ENCODE measurements at places on chromosomes 6 and 20. TPM values are rescaled to one million over a fixed set of nuclear protein-coding genes. Genes with fewer than 3 reads are reported as not detected.
A peak's percentile ranks its signal among the peaks of the same experiment; 100 is the strongest.

CYP21A2 gene
- total RNA-seq, result 1.3 TPM

BNIP5 gene
- total RNA-seq, result not detected

HUS1B gene
- total RNA-seq, result 0.65 TPM

OVOL2 gene
- not detected for total RNA-seq

ZSCAN23 gene
- total RNA-seq, result 12.0 TPM

DNA sequence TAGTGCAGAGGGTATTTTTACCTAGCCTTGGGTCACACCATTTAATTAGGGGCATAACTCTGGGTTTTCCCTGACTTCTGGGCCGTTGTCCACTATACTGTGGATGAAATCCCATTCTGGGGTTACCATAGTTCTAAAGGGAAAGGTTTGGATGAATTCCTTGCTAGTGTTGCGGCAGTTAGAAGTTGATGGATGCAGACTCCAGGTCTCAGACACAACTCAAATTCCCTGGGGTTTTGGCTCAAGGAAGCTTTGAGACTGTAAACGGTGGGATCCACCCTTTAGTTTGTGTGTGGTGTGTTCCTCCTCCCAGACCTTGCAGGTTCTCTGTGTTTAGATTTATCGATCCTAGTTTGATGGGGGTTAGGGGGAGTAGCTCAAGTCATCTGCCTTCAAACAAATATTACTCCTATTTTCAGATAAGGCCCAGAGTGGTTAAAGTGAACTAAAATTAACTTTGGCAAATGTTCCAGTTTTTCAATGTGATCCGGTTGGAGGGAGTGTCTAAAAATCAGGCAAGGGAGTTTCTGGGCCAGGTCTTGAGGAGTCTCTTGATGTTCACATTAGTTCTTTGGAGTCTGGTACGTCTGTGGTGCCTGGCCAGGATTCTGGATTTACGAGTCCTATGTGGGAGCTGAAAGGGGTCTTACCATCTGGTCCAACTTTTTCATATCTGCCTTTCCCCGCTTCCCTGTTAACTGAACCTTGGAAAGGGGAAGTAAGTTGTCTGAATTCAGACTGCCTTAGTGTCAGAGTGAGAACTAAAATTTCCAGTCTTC is 1.5 kb downstream of the RALY start:
- DNase-seq, result peak; percentile 68

DNA sequence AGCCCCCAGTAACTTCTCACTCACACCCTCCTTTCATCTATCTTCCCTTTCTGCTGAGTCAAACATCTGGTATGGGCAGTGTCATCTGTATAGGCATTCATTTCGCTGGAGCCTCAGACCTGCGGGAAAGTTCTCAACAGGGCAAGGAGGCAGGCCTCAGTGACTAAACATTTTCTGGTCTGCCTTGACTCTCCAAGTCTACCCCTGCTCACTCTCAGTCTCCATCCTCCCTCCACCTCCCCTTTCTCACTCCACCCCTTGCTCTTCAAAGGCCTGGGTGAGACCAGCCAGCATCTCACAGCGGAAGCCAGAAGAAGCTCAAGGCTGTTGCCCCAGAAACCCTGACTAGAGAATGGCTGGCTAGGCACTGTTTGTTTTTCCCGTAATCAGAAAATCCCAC is 105.0 kb upstream of the BEND6 start:
- DNase-seq, result peak; percentile 68

DNA sequence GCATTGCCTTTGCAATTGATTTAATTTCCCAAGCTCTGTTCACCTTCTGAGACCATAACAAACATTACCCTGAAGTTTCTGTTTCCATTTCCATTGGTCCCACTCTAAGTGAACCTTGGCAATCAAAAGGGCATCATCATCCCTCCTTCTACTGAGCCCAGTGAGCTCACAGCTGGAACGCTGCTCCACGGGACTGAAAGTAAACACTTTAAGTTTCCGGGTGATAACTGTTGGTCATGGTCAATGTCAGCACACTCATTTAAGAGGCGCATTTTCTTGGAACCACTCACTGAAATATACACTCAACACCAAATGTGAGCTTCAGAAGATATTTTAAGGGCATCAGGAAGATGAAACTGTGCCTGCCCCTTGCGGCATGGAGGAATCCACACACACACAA is 37.1 kb upstream of the RPS6KA2 start:
- DNase-seq, result peak; percentile 13

- no peak for DNase-seq
These were observed 165.2 kb downstream of the BCAS1 start for GRCh38 chr20:53905019-53905819.

DNA sequence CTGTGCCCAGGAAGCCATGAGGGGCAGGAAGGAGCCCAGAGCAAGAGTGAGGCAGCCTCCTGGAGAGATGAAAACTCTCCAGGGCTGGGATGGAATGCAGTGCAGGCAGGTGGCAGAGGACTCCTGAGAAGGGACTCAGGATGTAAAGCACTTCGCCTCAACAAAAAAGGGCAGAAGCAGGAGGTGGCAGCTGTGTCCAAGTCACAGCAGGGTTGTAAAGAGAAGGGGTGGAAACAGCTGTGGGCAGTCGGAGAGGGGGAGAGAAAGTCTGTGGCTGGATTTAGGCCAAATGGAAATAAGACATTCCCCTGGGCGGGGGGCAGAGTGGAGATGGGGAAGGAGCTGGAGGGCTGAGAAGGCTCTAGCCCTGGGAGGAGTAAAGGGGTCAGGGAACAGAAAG is 34.9 kb downstream of the CYP21A2 start:
- no peak for DNase-seq

- no peak for DNase-seq
These were observed 64.5 kb upstream of the DST start for GRCh38 chr6:56706981-56707726.

DNA sequence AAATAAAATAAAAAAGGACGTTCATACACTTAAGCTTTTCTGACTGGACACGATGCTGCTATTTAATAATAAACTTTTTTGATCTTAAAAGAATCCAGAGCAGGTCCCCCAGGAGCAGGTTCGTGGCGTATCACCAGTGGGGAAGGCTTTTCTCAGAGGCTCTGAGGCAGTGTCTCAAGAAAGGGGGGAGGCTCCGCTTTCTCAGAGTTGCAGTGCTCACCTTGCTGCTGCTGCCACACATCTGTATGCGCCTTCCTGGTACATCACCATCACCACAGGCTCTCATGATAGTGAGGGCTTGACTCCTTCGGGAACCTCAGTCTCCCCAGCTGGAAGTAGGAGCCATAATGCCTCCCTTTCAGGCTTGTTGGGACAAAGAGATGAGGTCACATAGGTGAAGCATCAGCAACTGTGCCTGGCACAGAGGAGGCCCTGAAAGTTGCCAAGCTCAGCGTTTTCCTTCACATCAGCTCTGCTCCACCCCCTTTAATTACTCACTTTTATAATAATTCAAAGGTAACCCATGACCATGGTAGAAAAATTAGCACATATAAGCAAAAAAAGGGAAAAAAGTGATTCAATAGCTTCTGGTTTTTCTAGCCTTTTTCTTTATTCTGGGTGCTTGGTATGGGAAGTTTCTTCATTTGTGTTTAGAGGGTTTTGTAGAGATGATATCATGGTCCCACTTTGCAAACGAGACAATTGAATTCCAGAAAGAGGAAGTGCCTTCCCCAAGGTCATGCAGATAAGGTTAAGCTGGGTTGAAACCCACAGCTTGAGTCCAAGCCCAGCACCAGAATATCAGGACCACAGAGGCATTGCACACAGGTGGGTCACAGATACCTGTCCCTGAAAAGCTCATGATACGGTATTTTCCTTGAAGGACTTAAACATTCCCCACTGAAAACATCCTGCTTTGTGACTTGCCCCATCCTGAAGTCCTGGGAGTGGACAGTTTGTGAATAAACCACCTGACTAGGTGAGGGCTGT is 24.5 kb downstream of the SRSF3 start:
- no peak for DNase-seq

DNA sequence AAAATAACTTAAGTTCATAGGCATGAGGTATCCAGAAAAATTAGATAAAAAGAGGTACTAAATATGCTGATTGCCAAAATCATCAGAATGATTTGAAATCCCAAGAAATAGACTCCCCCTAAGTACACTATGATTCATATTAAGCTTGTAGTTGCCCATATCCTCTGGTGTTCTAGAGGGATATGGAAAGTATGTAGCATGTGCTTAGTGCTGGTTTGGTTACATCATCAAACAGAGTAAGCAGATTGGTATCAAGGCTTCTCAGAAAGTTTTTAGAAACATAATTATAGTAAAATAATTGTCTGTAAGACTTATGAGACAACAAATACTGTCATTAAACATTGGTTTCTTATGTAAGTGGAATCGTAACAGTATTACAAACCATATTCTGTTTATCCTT is 166.4 kb downstream of the FAXC start:
- DNase-seq, result no peak

DNA sequence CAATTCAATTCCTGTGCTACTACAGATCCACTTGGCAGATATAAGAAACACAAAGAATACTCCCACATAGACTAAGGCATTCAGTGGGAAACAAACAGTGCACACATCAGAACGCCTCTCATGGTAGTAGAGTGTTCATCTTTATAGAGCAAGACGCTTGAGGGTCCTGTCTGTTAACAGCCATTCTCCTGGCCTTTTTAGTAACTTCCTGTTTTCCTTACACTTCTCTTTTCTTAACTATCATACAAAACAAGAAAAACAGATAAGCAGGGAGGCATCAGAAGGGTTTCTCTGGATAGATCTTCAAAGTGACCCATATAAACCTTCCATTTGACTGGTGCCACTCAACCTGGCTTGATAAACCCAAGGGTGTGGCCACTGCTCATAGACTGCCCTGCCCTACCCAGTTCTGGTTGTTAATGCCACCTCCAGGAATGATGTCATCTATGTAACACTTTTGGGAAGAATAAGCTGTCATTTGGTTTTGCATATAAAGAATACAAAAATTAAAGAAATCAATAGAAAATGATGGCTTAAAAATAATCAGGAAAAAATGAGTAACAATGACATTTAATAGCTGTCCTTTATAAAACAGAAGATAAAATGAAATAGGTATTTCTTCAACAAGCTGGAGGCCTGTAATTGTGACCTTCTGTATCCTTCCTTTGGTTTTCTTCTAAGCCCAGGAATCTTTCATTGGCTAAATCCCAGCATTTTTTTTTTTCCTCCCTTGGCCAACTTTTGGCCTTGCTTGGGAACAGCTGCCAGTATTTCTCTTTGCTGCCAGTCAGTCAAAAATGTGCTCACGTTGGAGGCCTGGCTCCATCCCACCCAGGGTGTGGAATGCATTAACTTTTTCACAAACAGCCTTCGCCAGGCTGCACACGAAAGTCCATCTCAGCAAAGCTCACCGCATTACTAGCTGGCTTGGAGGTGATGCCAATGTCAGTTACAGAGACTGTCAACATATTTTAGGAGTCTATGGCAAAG is 103.5 kb downstream of the GJA10 start:
- DNase-seq, result peak; percentile 41

DNA sequence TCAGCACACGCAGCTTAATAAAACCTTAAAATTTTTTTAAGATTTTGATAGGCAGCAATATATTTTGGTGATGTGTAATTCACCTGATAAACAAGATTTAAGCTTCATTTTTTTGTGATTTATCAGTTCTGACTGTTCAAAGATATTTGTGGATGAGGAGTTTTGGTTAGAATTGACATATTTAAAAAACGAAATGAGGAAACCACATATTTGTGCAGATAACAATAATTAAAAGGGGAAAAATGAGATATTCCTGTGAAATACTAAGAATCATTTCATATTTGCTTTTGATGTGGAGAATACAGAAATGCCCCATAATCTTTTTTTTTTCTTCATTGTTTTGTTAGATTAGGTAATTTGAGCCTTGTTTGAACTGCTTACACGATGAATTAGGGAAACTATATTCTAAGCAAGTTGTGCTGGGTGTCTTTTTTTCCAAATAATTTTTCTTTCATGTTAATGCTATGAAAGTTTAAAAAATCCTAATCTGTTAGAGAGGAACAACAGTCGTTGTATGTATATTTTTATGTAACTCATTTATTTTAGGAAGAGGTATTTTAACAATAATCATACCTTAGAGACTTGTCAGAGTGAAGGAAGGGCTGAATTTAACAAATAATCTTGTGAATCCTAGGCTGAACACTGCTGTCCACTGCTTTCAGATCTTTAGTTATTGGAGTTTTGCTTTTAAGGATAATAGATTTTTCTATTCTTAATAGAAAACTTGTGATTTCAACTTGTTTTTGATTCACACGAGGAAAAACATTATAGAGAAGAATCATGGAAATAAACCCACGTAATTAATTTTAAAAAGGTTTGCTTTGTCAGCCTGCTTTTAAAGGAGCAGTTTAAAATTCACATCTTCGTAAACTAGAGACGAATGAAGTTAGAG is 4.0 kb downstream of the ARID1B start:
- peak; percentile 53 for DNase-seq

DNA sequence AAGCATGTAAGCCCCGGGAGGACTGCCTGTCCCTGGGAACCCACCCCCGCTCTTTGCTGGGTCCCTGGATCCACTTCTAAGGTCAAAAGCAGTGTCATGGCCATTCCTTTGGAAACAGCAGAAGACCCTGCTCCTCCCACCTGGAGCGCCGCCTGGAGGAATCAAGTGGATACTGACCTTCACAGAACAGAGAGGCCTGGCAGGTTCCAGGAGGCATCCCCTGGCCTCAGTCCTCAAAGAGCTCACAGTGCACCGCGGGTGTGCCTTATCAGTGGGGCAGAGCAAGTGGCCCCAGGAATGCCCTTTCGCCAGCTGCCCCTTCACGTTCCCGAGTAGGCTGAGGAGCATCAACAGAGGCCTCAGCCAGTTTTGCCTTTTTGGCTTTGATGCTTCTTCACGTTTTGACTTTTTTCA is 11.1 kb upstream of the SLC4A11 start:
- no peak for DNase-seq

DNA sequence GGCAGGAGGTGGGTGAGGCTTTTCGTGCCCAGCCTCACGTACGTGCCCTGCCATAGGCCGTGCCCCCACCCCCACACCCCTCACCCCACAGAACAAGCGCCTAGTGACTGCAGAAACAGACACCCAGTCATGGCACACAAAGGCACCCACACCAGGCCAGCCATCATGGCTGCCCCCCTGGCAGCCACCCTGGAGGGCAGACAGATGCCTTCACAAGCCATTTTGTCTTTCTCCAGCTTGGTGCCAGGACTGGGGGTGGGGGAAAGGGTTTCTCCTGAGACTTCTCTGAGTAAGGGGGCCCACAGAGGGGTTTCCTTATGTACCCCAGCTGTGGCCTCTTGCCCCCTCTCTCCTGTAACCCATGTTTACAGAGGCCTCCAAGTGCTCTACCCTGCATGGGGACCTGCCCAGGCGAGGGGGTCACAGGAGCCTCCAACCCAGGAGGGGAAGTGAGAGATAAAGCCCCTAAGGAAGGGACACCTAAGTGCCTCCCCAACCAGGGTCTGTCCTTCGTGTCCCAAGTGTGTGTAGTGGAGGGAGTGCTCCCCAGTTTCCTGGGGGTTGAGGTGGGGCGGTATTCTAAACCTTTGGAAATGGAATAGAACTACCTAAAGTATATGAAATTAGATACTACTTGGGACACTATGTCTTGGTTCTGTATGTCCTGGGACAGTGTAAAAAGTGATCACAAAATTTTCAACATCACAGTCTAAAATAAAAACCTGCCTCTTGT is 49.9 kb downstream of the MRPL14 start:
- no peak for DNase-seq

Measured in fibroblast of the aortic adventitia (primary cell).